ENCODE measurements at places on chromosomes 6 and 20.

GRCh38 chr6:16174416-16175078, 45.7 kb downstream of the MYLIP start:
- DNase-seq: no peak

DNA sequence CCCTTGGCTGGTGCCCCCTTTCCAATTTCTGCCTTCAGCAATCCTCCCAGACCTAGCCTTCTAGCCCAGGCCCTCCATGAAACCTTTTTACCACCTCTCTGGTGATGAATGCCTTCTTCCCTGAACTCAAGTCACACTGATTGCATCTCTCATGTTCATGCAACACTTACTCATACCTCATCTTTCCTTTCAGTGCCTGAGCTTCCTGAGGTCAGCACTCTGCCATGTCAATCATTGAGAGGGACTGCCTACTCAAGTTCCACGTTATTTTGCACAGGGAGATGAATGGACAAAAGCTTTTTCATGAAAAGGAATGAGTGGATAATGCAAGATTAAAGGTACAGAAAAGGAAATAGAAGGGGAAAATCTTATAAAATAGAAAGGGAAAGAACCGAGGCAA, 60.1 kb upstream of the PLEKHG1 start:
- peak; percentile 11 for DNase-seq

- no peak for DNase-seq
Measured at GRCh38 chr6:134223796-134224420, 94.0 kb downstream of the SGK1 start.

DNA sequence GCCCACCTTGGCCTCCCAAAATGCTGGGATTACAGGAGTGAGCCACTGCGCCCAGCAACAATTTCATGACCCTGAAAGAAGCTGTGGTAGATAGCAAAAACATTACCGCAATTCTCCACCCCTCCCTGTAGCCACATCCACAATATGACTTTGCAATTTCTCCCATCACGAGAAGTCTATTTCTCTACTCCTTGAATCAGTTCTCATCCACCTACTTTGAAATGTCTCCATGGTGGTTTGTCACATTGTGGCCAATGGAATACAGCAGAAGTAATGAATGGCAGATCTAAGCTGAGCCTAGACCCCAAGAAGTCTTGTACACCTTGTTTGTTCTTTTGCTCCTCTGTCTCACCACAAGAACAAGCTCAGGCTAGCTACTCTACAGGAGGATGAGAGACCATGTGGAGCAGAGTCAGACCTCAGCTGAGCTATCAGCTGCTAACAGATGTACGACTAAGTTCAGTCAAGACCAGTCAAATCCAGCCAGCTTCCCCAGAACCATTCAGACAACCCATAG, 6.3 kb downstream of the OXT start:
- DNase-seq: peak; percentile 35

DNA sequence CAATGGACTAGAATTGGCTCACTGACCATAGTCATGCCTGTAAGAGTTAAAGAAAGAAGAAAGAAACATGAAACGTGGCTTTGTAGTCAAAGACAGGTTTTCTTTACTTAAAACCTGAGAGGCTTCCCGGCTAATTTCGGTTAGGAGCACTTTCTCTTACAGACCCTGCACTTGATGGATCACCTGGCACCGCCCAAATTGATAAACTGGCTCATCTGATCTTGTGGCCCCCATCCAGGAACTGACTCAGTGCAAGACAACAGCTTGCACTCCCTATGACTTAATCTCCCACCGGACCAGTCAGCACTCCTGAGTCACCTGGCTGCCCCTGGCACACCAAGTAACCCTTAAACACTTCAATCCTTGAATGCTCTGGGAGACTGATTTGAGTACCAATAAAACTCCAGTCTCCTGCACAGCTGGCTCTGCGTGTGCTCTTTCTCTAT, 12.3 kb downstream of the TMEM14B start:
- DNase-seq: peak; percentile 16

DNA sequence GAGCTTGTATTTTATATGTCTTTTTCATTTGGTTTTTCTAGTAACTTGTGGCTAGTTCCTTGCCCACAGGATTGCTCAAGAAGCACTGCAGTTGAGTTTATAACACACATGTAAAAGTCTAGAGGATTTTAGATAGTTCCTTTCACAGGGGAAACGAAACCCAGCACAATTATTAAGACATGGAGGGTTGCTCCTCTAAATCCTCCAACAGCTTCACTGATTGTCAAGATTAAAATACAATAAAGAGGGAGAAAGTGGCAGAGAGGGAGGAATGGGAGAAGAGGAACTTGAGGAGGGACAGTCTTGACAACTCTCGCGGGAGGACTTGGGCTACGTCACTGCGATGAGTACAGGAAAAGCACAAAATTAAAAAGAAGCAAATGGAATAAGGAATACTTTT, 9.7 kb upstream of the TBC1D7 start:
- DNase-seq: no peak

DNA sequence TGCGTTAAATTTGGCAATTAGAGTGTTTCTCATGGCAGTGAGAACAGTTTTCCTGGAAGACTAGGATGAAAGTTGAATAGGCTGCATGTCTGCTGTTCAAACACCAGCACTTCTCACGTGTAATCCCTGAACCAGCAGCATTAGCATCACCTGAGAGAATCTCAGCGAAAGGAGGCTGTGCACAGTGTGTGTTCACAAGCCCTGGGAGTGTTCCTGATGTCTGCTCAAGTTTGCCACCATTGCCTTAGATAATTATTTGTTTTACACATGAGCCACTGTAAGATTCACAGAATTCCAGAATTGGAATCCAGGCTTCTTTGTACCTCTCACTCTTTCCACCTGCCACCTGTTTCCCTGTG, 117.3 kb downstream of the JARID2 start:
- no peak for DNase-seq

GRCh38 chr6:138857775-138858174, 61.9 kb downstream of the ECT2L start:
- DNase-seq: no peak

DNA sequence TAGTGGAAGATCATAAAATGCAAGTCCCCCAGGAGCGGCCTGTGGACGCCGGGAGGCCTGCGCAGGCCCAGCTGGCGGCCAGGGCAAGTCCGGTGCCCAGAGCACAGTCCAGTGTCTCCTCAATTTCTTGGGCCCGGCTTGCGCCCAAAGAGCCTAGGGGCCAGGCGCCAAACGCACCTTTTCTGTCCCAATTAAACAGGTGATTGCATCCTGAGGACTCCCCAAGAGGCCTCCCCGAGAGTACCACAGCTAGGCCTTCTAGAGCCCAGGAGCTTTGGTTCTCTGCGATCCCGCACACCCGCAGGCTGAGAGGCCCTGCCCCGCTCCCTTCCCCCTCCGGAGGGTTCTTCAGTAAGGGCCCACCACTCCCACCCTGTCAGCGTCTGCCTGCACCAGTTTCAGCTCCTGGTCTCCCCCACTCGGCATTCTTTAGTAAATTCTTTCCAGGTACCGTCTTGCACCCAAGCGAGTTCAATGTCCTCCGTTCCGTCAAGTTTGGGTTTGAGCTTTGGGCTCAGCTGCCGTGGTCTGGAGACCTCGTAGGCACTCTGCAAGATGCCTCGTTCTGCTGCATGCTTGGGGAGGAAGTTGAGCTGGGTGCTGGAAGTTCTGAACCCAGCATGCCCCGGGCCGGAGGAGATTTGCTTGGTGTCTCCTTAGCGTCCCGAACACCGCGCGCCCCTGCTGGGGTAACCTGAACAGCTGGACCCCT, 3.9 kb upstream of the NKX2-2 start:
- DNase-seq: no peak

GRCh38 chr20:20685635-20686034, 26.8 kb downstream of the RALGAPA2 start:
- no peak for DNase-seq

GRCh38 chr6:14787677-14788076, 458.2 kb upstream of the JARID2 start:
- DNase-seq: no peak

GRCh38 chr6:48611332-48611731, 500.3 kb upstream of the PTCHD4 start:
- no peak for DNase-seq

GRCh38 chr6:85983032-85983659, 340.5 kb upstream of the SYNCRIP start:
- DNase-seq: no peak

- DNase-seq: peak; percentile 90
Measured at GRCh38 chr6:151390851-151391470, 398 bp downstream of the ZBTB2 start.

DNA sequence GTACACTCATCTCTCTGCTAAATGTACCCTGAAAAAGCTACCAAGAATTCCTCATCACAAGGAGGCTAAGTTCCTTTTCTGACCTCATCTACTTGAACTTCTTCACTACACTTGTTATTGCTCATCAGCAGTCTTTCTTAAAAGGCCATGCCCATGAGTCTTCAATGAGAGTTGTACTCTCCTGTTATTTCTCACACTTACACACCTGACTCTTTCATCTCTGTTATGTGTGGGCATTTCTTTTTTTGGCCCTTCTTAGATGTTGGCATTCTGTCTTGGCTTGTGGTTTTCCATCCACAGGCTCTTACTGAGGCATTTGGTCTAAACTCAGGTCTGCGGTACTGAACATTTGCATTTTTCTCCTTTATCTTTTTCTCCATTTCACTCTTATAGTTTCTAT, 10.7 kb upstream of the SLC17A1 start:
- DNase-seq: peak; percentile 34

DNA sequence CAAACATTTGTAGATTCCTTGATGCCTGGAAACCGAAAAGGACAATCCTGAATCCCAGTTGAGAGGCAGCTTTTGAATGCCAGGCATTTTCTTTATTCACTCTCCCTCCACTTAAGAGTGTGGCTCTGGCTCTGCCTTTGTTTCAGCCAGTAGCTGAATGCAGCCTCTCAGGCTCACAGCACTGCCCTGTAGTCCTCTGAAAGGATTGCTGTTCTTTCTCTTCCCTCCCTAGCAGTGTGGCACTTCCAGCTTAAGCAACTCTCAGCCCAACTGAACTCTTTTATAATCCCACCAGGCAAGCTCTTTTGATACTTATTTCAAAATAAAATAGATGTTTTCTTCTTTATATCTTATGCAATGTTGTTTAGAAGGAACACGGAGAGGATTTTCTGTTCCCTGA, 415.6 kb downstream of the GJA1 start:
- DNase-seq: no peak

DNA sequence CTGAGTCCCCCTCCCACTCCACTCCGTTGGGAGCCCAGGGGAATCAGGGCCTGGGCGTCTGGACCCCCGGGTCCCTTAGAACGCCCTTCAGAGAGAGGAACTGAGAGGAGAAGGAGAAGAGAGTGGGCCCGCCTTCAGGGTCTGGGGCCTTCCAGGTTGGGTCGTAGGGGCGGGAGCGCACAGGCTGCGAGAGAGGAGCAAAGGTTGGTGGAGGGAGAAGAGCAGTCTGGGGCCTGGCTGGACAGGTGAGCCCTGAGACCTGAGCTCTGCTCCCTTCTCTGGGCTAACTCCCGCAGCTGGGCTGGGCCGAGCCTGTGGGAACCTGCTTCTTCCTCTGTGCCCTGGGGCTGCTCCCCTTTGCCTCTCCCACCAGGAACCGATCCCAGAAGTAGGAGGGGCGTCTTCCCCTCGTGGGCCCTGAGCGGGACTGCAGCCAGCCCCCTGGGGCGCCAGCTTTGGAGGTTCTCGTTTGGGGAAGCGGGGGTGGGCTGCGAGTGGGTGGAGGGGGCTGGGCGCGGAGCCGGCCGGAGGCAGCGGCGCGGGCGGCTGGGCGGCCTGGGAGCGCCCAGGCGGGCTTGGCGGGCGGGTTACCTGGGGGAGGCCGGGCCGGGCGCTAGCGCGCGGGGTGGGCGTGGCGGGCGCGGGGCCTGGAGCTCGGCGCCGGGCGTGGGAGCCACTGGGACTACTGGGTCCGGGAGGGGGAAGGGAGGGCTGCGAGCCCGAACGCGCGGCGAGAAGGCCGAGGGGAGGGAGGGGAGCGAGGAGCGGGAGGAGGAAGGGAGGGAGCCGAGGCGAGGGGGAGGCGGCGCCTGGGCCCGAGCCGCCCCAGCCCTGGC, at the start of gene DDR1:
TSS of gene DDR1 (plus strand) at position 835 of the 836 bp plus-strand sequence. CDS start 4,211 bp downstream, outside the sequence.
- DNase-seq: peak; percentile 67

DNA sequence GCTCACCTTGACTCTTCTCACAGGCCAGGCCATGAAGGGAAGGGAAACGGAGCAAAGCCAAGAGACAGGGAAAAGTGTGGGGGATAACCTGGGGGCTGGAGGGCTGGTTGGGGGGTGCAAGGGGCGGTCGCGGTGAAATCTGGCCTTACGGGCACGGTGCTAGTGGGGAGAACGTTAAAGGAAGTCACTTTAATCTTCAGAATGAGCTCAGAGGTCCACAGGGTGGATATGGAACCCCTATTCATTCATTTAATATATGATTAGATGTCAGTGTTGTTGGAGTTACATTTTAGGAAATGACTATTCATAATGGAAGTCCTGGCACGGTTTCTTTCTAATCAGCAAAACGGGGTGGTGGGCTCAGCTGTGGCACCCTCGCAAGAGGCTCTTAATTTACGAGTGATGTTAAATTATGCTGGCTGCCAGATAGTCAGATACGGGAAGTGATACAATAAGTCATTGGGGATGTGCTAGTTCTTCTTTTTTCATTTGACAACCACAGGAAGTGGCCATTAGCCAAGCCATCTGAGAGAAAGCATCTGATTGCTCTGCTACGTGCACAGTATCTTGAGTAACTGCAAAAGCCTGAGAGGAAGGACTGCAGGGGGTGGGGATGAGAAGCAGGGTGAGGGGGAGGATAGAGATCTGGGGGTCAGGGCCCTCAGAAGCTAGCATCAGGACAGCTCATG, 253.0 kb downstream of the QKI start:
- no peak for DNase-seq

- DNase-seq: no peak
Measured at GRCh38 chr6:168533414-168533813, 92.4 kb downstream of the SMOC2 start.

DNA sequence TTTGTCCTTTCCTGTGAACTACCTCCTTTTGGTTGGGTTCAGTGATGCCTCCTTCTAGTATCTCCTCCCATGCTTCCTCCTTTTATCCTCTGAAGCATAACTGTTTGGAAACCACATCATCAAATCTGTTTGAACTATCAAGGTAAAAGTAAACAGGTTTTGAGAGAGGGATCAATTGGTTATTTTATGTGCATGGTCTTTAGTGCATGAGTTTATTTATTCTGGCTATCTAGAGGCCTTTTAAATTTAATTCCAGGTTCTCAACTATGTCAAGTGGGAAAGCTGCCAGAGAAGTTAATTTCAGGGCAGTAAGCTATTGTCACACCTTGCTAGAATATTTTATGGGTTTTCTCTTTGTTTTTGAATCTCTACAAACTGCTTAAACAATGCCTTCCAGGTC, 54.1 kb downstream of the WASF1 start:
- no peak for DNase-seq

DNA sequence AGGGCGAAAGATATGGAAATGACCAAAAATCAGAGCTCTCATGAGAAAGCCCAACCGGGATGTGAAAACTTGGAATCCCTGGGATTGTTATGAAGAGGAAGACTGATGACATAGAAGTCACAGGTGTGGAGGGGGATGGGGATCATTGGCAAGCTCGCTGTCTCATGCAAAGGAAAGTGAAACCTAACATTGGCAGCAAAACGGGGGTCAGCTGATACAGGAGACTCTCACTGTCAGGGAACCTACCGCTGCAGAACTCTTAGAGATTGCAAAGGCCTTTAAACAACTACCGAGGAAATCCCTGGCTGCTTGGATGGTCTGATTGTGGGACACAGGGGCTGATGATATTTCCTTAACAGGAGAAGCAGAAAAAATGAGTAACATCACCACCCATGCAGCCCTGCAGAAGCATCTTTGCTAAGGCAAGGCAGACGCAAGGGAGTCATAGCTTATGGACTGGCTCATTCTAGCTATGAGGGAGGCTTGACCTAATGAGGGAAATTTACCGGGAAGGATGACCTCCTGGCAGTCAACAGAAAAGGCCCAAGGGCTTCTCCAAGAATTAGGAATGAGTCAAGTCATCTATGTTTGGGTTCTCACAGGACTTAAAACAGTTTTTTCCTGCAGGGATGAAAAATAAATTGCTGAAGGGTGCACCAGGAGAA, 7.0 kb downstream of the MUC21 start:
- peak; percentile 42 for DNase-seq
